ENCODE measurements at places on chromosomes 2 and 18. TPM values are rescaled to one million over a fixed set of nuclear protein-coding genes. Genes with fewer than 3 reads are reported as not detected.

The STARD7 gene
- total RNA-seq, result 139 TPM

The LTBP1 gene
- total RNA-seq, result 44.0 TPM

The ID2 gene
- total RNA-seq, result 6.0 TPM

The RNF125 gene
- total RNA-seq, result 1.7 TPM

The NOSTRIN gene
- under 0.01 TPM for total RNA-seq

The VWC2L gene
- 0.07 TPM for total RNA-seq

The SCTR gene
- total RNA-seq, result not detected

The MTA3 gene
- total RNA-seq, result 17.1 TPM

The POTEC gene
- total RNA-seq, result not detected

The MPP4 gene
- total RNA-seq, result under 0.01 TPM

The SFTPB gene
- total RNA-seq, result not detected

The ICA1L gene
- 1.4 TPM for total RNA-seq

The GKN1 gene
- total RNA-seq, result not detected

The C1GALT1C1L gene
- under 0.01 TPM for total RNA-seq

The RESP18 gene
- total RNA-seq, result not detected

The BOLL gene
- total RNA-seq, result not detected

The ENOSF1 gene
- 23.6 TPM for total RNA-seq

The PROKR1 gene
- under 0.01 TPM for total RNA-seq

The ARL4C gene
- total RNA-seq, result 13.7 TPM

The ABCB6 gene
- total RNA-seq, result 24.3 TPM

The ALK gene
- 0.14 TPM for total RNA-seq

The UGT1A8 gene
- 0.14 TPM for total RNA-seq

The GULP1 gene
- 38.7 TPM for total RNA-seq

The HRH4 gene
- 0.21 TPM for total RNA-seq

The GCG gene
- not detected for total RNA-seq

The ASPRV1 gene
- 0.34 TPM for total RNA-seq

The PIEZO2 gene
- not detected for total RNA-seq

The VIL1 gene
- total RNA-seq, result not detected

The DYSF gene
- total RNA-seq, result 0.68 TPM

The KCNG2 gene
- total RNA-seq, result not detected

The CREG2 gene
- total RNA-seq, result 3.1 TPM

The KIAA2012 gene
- total RNA-seq, result not detected

The FHOD3 gene
- 9.2 TPM for total RNA-seq

The PRADC1 gene
- total RNA-seq, result 4.8 TPM

The ERCC3 gene
- 38.2 TPM for total RNA-seq

The NAT8 gene
- total RNA-seq, result not detected

The ALPG gene
- not detected for total RNA-seq

The TXNDC2 gene
- total RNA-seq, result under 0.01 TPM

The OTOF gene
- total RNA-seq, result not detected

The TPO gene
- total RNA-seq, result 0.07 TPM

The MRPL19 gene
- 66.6 TPM for total RNA-seq

The B3GNT7 gene
- 1.3 TPM for total RNA-seq

The NEURL3 gene
- not detected for total RNA-seq

The CSRNP3 gene
- total RNA-seq, result 0.34 TPM

All from nasal cavity respiratory epithelium epithelial cell of viscerocranial mucosa (primary cell).